ENCODE measurements at places on chromosomes 6 and 20. TPM values are rescaled to one million over a fixed set of nuclear protein-coding genes. Genes with fewer than 3 reads are reported as not detected.
A peak's percentile ranks its signal among the peaks of the same experiment; 100 is the strongest.

The TSBP1 gene
- total RNA-seq: not detected

The RAET1E gene
- total RNA-seq: 1.4 TPM

The KIAA1755 gene
- 0.30 TPM for total RNA-seq

The THEMIS gene
- not detected for total RNA-seq

DNA sequence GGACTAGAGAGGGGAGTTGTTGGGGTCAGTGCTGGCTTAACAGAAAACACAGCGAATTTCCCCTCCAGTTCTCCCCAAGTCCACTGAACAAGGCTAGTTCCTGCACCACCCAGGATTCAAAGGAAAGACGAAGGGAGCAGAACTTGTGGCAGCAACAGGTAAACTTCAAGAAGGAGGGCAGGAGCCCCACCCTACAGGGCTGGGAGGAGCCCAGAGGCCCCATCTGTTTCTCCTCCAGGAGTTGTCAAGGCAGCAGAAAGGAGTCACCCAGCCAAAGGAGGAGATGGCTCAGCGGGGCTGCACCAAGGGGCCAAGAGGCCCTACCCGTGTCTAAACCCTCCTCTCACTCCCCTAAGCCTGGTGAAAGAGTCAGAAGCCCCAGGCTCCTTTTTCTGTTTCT is 1.7 kb downstream of the SAPCD1 start:
- no peak for DNase-seq

- DNase-seq: no peak
Observed at GRCh38 chr6:14273191-14273590, 155.6 kb downstream of the CD83 start.

DNA sequence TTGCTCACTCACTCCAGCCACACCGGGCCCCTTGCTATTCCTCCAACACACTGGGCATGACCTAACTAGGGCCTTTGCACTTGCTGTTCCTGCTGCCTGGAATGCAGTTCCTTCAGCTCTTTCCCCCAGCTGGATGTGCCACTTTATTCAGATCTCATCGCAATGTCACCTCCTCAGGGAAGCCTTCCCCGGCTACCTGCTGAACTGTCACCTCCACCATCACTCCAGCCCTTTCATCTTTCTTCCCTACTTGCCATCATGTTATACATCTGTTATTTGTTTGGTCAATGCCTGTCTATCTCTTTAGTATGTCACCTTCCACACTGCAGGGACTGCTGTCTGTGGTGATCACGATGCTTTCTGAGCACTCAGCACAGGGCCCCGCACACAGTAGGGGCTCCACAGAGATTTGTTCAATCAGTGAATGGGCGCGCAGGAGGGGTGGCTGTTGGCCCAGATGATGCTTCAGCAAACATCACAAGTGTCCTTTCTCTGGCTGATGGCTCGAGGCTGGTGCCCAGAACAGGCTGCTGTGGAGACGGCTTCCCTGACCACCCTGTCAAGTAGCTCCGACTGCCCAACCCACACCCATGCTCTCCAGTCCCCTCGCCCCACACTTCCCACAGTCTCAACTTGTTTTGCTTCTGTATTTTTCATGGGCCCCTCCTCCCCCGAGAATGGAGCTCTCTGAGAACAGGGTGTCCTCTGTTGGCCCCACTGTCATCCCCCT is 31.8 kb downstream of the CEBPB start:
- no peak for DNase-seq

DNA sequence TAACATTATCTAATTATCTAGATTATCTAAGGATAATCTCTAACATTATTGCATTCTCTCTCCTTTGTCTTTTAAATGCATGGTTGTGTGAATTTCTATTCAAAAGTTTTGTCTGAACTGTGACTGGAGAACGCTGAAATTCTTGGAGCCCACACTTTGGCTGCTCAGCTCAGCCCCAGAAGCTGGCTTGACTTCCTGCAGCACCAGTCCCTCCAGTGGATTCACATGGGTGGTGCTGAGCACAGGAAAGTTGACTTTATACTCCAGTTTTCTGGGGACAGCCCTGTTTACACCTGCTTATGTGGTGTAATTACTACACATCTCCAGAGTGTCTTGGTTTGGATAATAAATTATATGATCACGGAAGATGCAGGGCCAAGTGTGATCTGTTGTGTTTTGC is 255.1 kb upstream of the NOX3 start:
- no peak for DNase-seq

GRCh38 chr6:43308101-43308989 is at the start of gene CRIP3:
CRIP3 (minus strand) TSS chr6:43308826; CDS start chr6:43308792, 34 bp downstream.
- peak; percentile 67 for DNase-seq

GRCh38 chr20:17530153-17530552 is 1.0 kb downstream of the BFSP1 start:
- DNase-seq: no peak

GRCh38 chr6:2909718-2910117 is 6.6 kb upstream of the SERPINB9 start:
- DNase-seq: peak; percentile 34

- peak; percentile 53 for DNase-seq
Observed at GRCh38 chr6:17490724-17491123, 97.3 kb downstream of the CAP2 start.

DNA sequence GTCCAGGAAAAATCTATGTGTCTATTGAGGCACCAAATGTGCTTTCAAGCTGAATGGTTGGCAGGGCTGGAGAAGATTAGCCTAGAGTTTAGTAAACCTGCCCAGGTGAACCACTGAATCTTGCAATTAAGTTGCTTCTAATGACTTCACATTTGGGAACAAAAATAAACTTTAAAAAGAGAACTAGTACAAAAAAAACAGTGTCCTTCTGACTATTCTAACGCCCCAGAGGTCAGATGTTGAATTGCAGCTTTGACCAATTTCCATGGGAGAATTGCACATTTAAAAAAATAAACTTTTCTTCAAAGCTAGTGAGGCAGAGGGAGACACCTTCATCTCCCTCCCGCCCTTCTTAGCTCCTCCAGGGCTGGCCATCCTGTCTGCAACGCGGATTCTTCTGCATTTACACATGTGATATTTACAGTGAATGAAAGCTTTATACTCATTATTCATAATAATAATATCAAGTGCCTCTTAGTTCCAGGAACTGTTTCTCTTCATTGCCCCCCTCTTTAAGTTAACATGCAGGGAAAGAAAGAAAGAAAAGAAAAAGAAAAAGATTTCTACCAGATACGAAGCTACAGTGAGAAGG is 270.2 kb downstream of the SMOC2 start:
- DNase-seq: no peak

- peak; percentile 37 for DNase-seq
Observed at GRCh38 chr6:133705731-133706130, 183.2 kb upstream of the TCF21 start.

GRCh38 chr6:20160541-20161283 is 51.6 kb downstream of the MBOAT1 start:
- DNase-seq: no peak

DNA sequence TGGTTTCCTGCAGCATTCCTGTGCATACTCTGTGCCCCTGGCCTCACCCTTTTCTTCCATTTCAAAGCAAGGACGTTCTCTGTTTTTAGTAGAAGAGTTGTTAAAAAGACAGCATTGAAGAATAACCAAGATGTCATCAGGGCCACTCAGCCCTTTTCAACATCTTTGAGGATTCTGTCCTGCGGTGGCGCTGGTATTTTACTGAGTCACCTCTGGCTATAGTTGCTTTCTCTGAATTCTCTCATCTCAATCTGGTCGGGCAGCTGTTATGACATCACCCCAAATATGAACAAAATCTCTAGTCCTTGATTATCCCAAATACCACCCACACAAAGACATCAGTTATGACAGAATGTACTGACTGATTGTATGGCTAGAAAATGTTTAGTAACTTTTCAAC is 204.2 kb downstream of the GRIK2 start:
- peak; percentile 1 for DNase-seq

- DNase-seq: no peak
Observed at GRCh38 chr20:5843054-5843592, 92.9 kb downstream of the SHLD1 start.

DNA sequence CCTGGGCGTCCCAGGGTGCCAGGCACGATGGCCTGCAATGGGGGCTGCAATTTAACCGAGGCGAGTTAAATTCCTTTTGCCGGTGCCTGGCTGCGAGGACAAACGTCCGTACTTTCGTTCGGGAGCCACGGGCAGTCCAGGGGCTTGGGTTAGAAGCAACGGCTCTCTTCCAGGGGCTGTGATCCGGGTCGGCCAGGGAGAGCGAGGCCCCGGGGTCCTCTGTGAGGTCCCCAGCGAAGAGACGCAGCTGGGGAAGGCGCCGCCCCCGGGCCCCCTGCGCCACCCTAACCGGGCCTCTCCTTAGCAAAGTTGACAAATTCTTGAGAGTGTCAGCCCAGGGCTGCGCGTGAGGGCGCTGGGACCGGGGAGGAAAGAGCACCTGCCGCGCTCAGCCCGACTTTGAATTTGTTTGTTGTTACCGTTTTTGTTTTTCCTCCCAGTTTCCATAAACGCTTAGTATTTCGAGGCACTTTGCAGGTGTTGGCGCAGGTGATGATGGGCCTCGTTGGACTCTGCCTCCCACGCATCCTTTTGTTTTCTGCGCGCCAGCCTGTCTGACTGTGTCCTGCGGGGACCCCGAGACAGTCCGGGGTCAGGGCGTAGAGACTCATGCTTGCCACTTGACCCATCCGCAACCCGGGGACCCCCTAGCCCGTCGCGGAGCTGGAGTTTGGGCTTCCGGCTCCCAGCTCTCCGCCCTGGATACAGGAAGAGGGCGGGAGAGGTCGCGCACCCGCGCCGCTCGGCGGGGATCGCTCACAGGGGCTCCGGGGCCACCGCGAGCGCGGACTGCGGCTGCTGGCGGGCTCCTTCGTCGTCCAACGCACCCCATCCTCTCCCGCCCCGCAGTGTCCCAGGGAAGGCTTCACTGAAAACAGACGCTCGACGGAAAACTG is 5.8 kb downstream of the OLIG3 start:
- DNase-seq: no peak

GRCh38 chr6:81054036-81054435 is 698.4 kb downstream of the TENT5A start:
- DNase-seq: no peak

Measured in Daoy (cell line).